ENCODE measurements at places on chromosomes 3 and 15.

DNA sequence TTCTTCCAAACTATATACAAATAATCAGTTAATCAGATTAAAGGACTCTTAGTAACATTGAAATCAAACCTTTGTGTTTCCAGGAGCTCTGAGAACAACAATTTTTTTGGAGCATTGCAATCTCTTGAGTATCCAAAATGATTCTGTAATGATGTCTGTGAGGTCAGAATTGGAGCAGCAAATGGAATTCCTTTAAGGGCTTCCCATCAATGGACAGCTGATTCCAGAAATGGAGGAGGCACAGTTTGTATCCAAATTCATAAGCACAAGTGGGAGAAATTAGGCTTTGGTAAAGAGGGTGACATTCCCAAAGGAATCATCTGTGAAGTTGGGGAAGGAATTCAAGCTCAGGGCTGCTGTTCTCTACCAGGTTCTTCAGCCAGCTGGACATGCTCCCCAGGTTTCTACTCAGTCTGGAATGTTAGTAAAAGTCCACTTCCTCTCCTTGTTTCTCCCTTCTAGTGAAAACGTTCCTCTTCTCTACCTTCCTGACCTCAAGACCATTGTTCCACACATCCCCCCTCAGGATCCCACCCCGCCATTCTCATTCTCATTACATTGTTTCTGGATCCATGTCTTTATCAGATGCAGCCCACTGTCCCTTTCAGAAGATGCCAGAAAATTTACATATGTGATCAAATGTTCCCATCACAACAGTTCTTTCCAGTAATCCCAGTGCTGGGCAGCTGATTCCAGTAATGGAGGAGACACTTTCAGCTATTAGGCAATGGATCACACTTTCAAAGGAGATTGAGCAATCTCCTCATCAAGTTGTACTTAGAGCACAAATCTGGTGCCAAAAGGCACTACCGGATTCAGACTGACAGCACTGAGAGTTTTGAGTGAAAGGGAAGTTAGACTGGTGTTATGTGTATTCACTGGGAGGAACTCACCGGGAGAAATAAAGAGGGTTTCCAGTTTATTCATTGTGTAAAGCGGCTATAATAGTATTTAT lies 391.3 kb upstream of the TPRG1 start:
- no peak for DNase-seq

GRCh38 chr3:74000725-74001124 lies 376.0 kb upstream of the PDZRN3 start:
- no peak for DNase-seq

- no peak for DNase-seq
Measured at GRCh38 chr3:26963361-26963743, 340.8 kb downstream of the LRRC3B start.

DNA sequence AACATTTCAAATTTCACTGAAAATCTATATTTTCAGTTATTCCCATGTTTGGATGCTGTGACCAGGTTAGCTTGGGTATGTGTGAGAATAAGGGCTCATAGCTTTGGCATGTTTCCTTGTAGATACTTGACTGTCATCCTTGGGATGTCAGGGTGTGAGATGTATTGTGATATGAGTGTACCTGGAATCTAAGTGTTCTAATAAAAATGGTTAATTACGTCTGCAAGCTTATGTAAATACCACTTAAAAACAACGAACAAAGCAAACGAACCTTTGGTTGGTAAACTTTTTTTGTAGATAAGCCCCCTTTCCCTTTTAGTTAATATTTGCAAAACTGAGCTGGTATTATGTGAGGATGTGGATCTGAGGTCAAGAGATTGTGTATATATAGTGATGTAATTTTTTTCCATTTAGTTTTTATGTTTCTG lies 63.5 kb downstream of the FNDC3B start:
- DNase-seq = no peak

DNA sequence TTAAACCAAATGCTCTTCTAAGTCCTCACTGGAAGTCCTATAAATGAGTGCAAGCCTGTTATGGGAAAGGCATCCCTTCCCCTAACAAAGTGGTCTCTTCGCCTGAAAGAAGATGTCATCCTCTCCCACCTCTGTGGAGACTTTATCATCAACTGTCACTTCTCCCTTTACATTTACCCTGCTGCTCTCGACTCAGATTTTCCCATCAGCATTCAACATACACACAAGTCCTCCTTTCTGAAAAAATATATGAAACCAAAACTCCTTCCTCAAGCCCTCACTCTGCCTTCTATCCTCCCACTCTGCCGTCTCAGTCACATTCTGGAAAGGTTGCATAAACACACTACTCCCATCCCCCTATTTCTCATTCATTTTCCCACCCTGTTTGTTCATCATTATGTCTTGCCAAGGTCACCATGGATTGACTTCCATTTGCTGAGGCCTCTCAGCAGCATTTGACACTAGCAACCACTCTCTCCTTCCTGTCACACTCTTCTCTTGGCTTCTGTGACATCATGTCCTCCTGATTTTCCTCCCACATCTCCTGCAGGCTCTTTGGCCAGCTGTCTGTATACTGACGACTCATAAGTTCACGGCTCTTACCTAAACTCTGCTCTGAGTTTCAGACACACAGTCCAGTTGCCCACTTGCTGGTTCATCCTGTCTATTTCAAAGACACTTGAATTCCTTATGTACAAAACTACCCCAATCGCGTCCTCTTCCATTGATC lies 70.3 kb upstream of the SMAD3 start:
- DNase-seq = no peak

GRCh38 chr3:23533996-23534395 lies 271.8 kb upstream of the UBE2E1 start:
- DNase-seq = no peak

GRCh38 chr3:157149136-157149696 lies 10.7 kb downstream of the CCNL1 start:
- no peak for DNase-seq

GRCh38 chr3:71962561-71963240 lies 177.8 kb upstream of the PROK2 start:
- no peak for DNase-seq

- no peak for DNase-seq
Measured at GRCh38 chr3:66723231-66723630, 222.4 kb upstream of the LRIG1 start.

GRCh38 chr15:65979316-65979715 lies 110.0 kb downstream of the RAB11A start:
- DNase-seq = peak; percentile 61

- no peak for DNase-seq
Measured at GRCh38 chr3:61819861-61820260, 258.5 kb downstream of the PTPRG start.
